ENCODE measurements at places on chromosomes 1 and 21.

GRCh38 chr21:34980423-34981115 lies 68.5 kb downstream of the RUNX1 start:
- DNase-seq, result no peak

- DNase-seq, result no peak
These were observed 42.6 kb downstream of the AHDC1 start for GRCh38 chr1:27561124-27561899.

GRCh38 chr1:231693361-231694074 lies 66.9 kb downstream of the DISC1 start:
- DNase-seq, result no peak

DNA sequence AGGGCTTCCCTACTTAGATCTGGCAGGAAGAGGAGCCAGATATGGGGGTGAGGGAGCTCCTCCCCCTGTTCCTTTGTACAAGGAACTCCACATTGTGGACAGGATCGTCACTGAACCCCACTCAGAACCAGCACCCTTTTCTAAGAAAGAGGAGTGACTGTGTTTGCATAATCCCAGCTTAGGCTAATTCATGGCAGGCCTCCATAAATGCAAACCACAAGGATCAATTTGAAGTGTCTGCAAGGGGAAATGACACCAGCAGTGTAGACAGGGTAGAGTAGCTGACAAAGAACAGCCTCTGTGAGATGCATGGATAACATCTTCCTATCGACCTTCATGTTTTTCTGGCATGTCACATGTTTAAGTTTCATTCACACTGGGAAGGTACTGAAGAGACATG lies 11.7 kb downstream of the MX1 start:
- DNase-seq, result no peak

GRCh38 chr1:24275510-24275909 lies 43.6 kb upstream of the GRHL3 start:
- DNase-seq, result peak; percentile 66

GRCh38 chr21:39182016-39182415 lies 1.2 kb downstream of the PSMG1 start:
- DNase-seq, result no peak

DNA sequence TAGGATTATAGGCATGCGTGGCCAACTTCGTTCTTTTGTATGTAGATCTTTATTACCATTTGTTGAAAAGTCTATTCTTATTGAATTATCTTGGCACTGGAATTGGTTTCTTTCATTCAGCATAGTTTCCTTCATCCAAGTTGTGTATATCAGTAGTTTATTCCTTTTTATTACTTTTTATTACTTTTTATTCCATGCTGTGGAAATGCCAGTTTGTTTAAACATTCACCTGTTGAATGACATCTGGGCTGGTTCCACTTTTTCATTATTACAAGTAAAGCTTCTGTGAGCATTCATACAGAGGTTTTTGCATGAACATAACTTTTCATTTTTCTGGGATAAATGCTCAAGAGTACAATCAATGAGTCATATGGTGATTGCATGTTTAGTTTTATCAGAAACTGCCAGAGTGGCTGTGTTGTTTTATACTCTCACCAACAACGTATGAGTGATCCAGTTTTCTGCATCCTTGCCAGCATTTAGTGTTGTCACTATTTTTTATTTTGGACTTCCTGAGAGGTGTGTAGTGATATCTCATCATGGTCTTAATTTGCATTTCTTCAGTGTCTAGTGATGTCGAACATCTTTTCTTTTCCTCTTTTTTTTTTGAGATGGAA lies 28.6 kb downstream of the PTPRU start:
- peak; percentile 48 for DNase-seq

DNA sequence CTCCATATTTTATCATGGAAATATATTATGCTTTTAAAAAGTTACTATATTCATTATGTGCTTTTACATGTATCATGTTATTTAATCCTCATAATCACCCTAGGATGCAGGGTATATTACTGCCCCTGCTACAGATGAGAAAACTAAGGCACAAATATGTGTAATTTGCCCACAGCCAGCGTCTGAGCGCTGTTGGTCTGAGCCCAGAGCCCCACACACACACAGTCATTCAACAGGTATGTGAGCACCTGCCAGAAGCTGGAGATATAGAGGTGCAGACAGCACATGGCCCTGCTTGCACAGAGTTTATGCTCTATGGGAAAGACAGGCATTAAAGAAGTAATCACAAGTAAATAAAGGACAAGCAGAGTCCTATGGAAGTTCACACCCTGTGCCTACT lies 49.8 kb upstream of the SEC16B start:
- DNase-seq, result no peak

GRCh38 chr1:100575406-100575805 lies 37.5 kb downstream of the GPR88 start:
- DNase-seq, result no peak

GRCh38 chr1:21857142-21857839 lies 45.2 kb downstream of the LDLRAD2 start:
- DNase-seq, result peak; percentile 76

GRCh38 chr1:218537122-218537913 lies 192.2 kb downstream of the TGFB2 start:
- peak; percentile 65 for DNase-seq

- DNase-seq, result no peak
These were observed 247.0 kb downstream of the USP25 start for GRCh38 chr21:15976807-15977206.

DNA sequence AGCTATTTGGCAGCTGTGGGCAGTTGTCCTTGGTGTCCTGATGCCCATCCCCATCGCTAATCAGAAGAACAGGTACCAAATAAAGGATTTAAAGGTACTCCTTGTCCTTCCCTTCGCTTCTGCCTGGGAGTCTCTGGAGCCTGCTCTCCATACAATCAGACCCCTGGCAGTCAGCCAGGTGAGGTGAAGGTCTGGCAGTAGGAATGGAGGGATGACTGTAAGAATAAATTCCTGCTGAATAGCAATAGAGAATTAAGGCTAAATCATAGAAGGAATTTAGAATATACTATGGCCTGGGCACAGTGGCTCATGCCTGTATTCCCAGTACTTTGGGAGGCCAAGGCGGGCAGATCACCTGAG lies 9.2 kb downstream of the THBS3 start:
- no peak for DNase-seq

GRCh38 chr1:10915594-10915993 lies 96.9 kb upstream of the TARDBP start:
- no peak for DNase-seq

- peak; percentile 93 for DNase-seq
These were observed 36.4 kb upstream of the JAK1 start for GRCh38 chr1:65002508-65003315.

DNA sequence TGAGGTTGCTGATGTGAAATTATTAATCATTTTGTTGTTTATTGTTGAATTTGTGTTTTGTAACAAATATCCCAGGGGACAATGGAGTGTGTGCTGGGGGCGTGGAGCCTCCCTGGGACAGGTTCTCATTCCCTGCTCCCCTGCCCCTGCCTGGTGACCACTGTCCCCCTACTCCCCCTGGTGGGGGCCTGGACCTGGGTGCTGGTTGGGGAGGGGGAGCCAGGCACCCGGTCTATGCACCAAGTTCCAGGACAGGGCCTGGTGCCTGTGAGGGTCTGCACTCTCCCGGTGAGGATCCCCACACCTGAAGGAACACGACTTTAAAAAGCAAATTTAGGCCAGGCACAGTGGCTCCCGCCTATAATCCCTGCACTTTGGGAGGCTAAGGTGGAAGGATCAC lies 42.4 kb downstream of the CHD5 start:
- no peak for DNase-seq

GRCh38 chr21:32611471-32611997 lies 643 bp downstream of the CFAP298 start:
- DNase-seq, result peak; percentile 69

- no peak for DNase-seq
These were observed 22.9 kb upstream of the CYYR1 start for GRCh38 chr21:26595971-26596370.

All from AG20443 (cell line).